ENCODE measurements at places on chromosomes 5 and 9.

DNA sequence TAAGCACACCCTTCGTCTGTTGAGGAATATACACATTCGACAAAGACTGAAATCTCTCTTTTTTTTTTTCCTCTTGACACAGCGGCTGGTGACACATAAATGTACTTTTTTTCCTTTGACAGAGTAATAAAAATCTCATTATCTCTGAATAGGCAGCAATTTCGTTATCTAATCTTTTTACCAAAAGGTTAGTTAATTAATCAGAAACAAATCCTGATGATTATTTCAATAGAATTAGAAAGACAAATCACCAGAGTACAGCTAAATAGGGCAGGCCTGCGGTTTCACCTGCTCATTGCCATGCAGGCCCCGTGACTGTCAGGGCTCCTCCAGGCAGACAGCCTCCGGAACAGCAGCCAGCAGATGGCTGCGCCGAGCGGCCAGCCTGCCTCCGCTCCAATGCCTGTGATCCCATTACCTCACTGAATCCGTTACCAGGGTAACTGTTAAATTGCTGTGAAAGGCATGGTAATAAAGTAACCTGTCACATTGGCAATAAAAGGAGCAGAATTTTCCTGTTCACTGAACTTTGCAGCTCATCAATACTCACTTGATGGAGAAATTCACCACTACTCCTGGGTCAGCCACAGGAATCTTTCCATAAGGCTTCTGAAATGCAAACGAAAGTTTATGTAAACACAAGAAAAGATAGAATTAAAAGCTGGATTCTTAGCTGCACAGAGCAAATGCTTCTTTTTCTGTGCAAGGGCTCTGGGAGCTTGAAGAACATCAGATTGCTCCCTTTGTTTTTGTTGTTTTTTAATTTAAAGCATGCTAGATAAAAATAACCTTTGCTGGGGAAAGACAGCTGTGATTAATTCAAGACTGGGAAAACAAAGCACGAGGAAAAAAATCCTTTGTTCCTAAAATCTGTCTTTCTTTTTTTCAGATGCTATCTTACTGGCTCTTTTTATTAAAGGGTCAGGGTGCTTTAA lies 666.4 kb upstream of the ZNF608 start:
- no peak for DNase-seq

DNA sequence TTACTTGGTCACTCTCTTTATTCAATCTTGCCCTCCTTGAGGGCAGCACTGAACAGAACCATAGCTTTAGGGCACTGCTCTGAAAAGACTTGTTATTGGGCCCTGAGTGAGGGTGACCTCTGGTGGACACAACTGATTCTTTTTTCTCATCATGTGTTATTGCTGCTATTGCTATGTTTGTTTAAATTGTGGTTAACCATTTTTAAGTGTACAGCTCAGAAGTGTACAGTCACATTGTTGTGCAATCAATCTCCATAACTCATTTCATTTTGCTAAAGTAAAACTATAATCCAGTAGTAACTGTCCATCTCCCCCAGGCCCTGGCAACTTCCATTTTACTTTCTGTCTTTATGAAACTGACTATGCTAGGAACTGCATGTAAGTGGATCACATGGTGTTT lies 351.1 kb upstream of the RIOK2 start:
- DNase-seq, result peak; percentile 28

- DNase-seq, result peak; percentile 62
These were observed 53.6 kb downstream of the SEMA4D start for GRCh38 chr9:89444274-89444673.

DNA sequence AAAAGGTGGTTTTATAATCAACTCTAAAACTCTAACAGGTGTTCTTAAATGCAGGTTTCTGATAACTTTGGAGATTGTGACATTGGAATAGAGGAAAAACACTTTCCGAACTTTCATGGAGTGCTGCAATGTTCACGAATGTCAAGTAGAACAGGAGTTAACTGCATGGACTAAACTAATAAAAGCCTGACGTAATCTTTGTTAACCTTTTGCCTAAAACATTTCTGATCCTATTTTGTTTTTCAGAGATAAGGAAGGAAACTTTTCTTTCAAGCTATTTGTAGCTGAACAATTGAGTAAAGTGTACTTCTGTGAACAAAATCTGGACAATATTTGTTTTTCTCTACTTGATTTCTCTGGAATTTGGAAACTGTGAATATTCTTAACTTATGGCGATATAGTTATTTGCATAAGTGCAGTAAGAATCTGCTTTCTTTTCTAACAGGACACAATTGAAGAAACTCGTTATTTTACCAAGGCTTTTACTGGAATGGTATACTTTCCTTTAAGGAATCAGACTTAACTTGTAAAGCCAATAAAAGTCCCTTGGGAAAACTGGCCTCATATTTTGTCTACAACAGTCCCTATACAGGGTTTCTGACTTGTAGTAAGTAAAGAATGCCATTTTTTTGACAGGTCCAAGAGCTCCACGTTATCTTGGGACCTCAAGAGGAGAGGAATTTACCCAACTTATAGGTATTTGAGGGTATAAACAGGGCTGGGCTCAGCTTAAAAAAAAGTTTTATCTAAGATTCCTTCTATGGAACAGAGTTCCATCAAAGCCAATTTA lies 154.7 kb downstream of the NXNL2 start:
- DNase-seq, result no peak

DNA sequence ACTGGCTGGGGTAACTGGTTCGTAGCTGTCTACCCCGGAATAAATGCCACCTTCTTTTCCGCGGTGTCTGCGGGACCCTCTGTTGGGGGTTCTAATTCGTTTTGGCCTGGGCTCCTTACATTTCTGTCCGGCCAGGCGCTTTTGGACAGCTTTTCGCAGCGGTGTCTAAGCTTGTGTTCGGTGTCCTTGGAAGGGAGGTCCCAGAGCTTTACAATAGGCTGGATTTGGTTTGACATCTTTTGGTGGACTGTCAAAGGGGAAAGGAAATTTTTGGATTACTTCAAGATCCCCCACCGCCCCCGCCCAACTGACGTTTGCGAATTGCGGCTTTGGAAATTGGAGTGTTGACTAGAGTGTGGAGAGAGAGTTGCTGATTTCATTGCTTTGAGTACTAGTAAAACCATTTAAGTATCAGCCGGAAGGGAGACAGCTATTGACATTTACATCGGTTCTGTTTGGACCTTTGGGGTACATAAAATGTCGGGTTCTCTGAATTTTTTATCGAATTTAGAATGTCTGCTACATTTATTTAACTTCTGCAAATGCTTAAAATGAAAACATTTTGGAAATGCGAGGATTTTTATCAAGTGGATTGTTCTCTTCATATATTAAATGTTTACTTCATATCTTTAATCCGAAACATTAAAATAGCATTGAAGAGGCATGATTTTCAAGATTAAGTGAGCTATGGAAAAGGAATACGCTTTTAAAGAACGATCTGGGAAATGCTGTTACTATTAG lies 4.7 kb upstream of the PURA start:
- no peak for DNase-seq
